ENCODE measurements at places on chromosomes 13 and 19.

DNA sequence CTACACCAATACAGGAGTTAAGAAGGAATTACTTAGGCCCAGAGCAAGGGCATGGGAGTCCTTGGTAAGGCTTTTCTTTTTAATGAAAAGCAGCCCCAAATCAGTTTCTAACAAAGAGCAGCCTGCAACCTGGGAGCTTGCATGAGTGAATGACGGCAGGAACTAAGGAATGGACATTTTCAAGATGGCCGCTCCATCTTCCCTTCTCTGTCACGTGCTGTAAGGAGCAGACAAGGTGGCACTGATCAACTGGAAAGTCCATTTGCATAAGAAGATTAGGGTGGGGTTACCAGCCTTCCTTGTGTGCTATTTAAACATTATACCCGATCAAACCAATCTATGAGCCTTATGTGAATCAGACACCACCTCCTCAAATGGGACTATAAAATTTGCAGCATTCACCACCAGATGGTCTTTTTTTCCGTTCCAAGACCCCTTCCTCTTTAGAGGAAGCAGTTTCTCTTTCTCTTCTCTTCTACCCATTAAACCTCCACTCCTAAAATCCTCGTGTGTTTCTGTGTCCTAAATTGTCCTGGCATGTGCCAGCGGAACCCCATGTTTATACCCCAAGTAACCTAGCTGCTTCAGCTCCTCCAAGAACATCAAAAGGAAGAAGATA is 2.8 kb upstream of the SIGLECL1 start:
- no peak for DNase-seq

DNA sequence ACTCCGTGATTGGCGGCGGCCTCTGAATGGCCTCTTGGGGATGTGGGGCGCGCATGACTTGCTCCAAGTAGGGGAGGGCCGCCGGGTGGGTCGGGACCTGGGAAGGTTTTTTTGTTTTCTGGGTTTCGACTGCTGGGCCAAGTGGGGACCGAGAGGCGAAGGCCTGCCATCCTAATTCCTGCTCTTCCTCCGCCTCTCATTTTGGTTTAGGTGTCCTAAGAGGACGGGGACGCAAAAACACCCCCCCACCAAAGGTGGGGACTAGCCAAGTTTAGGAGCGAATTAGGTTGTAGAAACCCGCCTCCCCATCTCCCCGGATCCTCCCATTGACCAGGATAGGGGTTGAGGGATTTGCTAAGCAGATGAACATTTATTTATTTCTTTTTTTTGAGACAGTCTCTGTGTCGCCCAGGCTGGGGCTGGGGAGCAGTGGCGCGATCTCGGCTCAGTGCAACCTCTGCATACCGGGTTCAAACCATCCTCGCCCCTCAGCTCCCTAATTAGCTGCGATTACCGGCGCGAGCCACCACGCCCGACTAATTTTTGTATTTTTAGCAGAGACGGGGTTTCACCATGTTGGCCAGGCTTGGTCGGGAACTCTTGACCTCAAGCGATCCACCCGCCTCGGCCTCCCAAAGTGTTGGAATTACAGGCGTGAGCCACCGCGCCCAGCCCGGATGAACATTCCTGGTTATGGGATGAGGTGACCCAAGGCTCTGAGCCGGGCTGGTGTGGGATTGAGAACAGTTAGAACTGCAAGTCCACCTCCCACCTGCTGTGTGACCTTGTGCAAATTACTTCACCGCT is 838 bp downstream of the PPP2R1A start:
- DNase-seq: peak; percentile 38

GRCh38 chr13:23739596-23739995 is 149.6 kb downstream of the MIPEP start:
- no peak for DNase-seq

DNA sequence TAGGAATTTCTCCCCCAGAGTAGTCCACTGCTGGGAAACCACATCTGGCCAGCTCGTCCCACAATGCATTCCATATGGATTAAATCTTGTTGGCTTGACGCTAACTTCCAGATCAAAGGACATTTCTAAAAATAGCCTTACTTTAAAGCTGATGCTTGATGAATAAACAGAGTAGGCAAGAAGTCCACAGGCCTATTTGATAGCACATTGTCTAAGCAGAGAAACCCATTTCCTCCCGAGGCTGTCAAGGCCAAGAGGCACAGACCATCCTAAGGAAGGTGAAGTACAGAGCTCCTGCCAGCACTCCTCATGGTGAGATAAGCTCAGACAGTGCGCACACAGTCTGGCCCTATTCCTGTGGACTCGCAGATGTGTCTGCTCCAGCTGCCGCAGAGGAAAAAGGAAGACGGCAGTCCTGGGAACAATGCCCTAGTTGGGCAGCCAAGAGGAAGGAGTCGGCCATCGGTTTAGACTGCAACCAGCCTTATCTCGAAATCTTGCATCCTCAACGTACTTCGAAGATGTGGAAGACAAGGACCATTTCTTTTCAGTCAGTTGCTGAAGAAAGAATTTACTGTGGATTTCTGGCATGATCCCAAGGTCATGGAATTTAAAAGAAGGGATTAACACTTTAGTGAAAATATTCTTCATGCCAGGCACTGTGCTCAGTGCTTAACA is 156.8 kb downstream of the RGCC start:
- peak; percentile 16 for DNase-seq

DNA sequence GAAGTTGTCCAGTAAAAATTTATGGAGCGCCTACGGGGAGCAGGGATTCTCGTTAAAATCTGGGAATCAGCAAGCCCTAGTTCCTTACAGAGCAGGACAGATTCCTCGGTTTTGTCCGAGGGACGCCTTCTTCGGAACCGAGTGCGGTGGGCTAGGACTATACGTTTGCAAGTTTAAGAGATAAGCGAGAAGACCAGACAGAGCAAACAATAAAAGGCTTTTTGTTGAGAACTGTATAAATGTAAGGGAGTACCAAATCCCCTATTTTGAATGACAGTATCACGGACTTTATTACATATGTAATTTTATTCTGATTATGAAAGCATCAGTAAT is 971 bp upstream of the ANKRD10 start:
- no peak for DNase-seq

DNA sequence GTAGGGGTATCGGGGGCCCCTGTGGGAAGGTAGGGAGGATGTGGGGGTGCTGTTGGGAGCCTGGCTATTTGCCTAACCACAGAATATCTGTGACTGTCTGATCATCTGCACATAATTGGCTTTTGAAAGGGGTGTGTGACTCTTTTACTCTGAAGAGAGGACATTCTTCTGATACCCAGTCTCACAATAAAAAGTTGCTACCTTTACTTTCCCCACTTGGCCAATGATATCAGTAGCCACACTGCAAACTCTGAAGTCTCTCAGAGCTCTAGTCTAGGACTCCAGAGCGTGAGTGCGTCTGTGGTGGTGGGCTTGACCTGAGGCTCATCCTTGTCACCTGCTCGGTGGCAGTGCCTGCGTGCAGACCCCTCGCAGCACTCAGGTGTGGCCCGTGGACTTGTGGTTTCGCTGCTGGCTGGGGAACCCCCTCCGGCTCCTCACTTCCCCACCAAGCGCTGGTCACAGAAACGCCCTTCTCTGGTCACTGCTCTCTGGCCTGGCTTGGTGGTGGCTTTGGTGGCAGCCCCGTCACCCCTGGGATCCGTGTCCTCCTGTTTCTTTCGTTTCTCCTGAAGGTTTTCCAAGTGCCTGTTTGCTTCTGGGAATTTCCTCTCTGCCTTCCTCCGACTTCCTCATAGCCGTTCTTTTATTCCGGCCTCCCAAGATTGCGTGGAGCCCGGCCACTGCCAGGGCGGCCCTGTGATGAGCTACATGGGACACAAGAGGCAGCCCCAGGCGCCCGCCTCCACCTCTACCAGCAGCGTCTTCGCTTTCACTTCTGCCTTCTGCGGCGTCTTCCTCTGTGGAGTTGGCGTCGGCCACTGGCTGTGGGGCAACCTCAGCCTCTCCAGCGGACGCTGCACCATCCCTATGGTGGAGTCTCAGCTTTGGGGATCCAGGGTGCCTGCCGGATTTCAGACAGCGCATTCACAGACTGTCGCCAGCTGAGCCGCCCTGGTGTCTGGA is 78.0 kb downstream of the ATP11A start:
- no peak for DNase-seq

- no peak for DNase-seq
These were observed 176.9 kb downstream of the SHISA2 start for GRCh38 chr13:25874907-25875306.

DNA sequence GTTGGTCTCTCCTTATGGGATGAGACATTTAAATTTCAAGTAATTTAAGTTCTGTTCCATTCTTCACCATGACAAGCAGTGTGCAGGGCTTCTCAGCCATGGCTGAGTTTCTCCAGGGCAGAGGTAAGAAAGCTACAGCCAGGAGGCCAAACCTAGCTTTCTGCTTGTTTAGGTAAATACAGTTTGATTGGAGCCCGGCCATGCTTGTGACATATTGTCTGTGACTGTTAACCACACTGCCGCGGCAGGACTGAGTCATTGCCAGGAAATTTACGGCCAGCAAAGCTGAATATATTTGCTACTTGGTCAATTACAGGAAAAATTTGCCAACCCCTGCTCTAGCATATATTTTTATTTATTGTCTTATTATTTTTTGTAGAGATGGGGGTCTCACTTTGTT is 10.7 kb downstream of the NLRP8 start:
- no peak for DNase-seq

Data from neural progenitor cell (in vitro differentiated cells).